ENCODE measurements at places on chromosomes 3 and 15. TPM values are rescaled to one million over a fixed set of nuclear protein-coding genes. Genes with fewer than 3 reads are reported as not detected.

DNA sequence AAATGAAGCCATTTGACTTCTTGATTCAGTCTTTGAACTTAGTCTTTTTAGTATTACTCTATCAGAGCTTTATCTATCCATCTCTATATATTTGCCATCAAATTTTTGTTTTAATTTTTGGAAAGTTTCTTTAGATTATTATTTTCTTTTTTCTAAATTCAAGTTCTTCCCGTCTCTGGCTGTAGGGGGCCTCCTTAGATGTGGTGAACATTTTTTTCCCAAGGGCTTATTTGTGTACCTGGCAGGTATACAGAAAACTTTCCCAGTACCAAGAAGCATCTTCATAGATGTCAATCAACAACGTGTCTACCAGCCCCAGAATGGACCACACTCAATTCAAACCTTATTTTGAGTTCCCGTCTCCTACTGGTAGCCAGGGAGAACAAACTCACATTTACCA is 486.8 kb upstream of the CNTN4 start:
- no peak for DNase-seq

- no peak for DNase-seq
Measured at GRCh38 chr3:63911509-63911872, 692 bp downstream of the SCAANT1 start.

GRCh38 chr3:21634112-21634511 is 116.9 kb downstream of the ZNF385D start:
- DNase-seq = no peak

NR2E3 gene
- total RNA-seq = 1.2 TPM

DNA sequence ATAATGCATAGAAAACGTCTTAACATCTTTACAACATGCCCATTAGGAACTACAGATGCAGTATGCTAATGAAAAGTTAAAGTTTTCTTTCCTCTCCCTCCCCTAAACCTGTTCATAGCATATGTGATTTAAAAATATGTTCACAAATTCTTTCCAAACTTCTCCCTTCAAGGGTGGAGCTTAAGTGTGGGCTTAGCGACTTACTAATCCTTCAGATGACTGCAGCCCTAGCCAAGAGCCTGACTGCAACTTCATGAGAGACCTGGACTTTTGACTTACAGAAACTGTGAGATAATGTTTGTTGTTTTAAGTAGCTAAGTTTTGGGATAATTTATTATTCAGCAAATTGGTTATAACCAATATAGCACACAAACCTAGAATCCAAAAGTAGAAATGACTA is 22.0 kb upstream of the ANXA2 start:
- DNase-seq = no peak

DNA sequence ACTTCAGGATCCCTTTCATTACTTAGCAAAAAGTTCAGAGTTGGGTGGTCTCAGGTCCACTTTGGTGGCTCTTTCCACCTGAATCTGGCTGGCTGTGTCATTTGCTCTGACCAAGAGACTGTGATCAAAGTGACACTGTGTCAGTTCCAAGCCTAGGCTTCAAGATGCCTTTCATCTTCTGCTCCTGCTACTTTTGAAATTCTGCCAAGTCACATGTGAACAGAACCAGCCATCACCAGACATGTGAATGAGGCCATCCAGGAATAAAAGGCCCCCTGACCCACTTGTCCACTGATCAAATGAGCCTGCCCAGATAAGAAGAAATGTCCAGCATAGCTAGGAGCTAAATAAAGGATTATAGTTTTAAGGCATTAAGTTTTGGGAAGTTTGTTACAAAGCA is 132.2 kb downstream of the OSBPL10 start:
- no peak for DNase-seq

DNA sequence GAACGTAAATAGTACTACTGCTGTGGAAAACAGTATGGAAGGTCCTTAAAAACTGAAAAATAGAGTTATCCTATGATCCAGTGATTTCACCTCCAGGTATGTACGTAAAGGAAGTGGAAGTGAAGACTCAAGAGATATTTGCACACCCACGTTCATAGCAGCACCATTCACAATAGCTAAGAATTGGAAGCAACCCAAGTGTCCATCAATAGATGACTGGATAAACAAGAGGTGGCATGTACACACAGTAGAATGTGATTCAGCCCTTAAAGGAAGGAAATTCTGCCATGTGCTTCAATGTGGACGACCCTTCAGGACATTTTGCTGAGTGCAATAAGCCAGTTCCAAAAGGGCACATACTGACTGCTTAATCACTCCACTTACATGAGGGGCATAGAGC is 188.3 kb downstream of the APBA2 start:
- DNase-seq = no peak

- DNase-seq = no peak
Measured at GRCh38 chr15:91849749-91850161, 3.8 kb upstream of the SLCO3A1 start.

DNA sequence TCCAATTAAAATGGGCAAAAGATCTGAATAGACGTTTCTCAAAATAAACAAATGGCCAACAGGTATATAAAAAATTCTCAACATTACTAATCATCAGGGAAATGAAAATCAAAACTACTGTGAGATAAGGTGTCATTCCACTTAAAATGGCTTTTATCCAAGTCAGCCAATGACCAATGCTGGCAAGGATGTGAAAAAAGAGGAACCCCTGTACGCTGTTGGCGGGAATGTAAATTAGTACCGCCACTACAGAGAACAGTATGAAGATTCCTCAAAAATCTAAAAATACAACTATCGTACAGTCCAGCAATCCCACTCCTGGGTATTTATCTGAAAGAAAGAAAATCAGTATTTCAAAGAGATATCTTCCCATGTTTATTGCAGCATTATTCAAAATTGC is 176.9 kb upstream of the STT3B start:
- DNase-seq = no peak

DNA sequence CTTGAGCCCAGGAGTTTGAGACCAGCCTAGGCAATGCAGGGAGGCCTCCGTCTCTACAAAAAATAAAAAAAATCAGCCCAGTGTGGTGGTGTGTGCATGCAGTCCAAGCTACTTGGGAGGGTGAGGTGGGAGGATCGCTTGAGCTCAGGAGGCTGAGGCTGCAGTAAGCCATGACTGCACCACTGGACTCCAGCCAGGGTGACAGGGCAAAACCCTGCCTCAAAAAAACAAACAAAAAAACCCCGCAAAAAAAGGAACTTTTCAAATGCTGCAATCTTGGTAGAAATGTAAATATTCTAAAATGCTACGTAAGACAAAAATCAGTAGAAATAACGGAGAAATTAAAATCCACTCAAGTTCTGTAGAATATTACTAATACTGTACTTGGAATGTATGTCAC is 108.1 kb upstream of the MELTF start:
- DNase-seq = no peak

DNA sequence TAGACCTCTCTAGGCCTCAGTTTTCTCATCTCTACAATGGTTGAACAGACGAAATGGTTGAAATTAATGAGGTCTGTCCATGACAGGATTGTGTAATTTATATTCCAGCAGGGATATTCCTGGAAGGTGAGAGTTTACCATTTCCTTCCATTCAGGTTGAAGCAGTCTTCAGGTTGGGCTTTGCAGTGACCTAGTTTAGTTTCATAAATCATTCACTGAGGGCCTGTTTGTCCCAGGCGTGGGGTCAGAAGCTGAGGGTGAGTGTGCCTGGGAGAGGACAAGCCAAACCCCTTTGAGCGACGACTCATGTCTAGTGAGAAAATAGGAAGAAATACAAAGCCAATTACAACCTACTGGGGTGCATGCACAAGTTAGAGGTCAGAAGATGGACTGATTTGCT is 57.2 kb upstream of the CACNA2D3 start:
- DNase-seq = no peak

DNA sequence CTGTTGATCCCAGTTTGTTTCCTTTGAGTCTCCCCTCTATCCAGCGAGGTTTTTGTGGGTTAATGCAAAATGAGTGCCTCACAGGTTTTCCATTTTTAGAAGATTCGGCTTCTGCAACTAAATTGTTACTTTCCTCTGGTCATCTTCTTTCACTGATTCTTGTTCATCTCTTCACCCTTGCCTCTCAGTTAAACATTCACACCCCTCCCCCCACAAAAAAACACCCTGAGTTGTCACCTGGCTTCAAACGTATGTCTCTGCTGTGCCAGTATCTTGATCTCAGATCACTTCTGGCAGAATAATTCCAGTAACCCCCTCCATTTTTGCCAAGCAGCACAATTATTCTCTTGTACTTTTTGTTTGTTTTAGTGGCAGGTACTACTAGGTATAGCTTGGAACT is 12.3 kb upstream of the CLDN16 start:
- no peak for DNase-seq

DNA sequence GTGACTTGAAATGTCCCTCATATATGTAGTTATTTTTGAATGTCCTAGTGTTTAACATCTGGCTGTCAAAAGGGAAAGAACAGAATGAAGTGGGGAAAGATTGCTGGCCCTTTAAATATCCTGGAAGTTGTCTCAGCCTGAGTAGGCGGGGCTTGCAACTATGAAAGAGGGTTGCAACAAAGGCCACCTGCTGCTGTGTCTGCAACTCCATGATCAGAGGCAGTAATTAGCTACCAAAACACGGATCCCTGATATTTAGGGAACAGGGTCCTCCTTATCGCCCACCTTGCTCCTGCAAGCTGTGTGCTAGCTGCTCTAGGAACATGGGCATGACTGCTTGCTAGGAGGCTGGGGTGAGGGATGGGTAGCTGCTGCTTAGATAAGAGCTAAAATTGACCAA is 100.2 kb upstream of the CFAP20DC start:
- no peak for DNase-seq

DNA sequence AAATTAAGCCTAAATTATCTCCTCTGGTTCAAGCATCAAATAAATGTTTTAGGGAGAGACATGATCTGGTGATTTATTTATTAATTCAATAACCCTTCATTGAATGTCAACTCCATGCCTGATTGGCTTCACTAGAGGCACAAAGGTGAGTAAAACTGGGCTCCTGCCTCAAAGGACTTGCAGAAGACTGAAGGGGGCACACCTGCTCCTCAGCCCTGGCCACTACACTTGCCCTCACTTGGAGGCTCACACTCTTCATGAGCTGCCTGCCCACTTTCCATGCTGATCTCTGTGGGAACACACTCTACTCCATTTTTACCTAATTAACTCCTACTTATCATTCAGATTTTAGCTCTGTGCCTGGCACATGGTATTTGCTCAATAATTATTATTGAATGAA is 84.4 kb upstream of the KCNMB2 start:
- no peak for DNase-seq

LRRC3B gene
- 0.23 TPM for total RNA-seq

GRCh38 chr15:79310985-79311900 is at the start of gene TMED3:
Gene TMED3, plus strand, starts transcription at chr15:79311112. Its CDS starts 138 bp downstream, at chr15:79311250.
- peak; percentile 70 for DNase-seq

CLCN2 gene
- 17.0 TPM for total RNA-seq

DNA sequence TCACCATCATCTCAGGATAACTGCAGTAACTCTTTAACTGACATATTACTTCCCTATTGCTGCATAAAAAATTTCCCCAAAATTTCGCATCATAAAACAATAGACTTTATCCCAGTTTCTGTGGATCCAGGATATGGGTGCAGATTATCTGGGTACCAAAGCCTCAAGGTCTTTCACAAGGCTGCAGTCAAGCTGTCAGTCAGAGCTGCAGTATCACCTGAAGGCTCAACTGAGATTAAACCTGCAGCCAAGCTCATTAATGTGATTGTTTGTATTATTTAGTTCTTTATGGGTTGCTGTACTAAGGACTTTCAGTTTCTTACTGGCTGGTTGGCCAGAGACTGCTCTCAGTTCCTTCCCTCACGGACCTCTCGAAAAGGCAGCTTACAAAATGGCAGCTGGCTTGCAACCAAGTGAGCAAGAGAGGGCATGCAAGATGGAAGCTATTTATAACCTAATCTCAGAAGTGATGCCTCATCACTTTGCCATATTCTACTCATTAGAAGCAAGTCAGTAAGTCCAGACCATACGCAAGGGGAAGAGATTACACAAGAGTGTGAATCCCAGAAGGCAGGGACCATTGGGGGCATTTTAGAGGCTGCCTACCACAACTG is 54.9 kb downstream of the DCUN1D1 start:
- DNase-seq = no peak

DNA sequence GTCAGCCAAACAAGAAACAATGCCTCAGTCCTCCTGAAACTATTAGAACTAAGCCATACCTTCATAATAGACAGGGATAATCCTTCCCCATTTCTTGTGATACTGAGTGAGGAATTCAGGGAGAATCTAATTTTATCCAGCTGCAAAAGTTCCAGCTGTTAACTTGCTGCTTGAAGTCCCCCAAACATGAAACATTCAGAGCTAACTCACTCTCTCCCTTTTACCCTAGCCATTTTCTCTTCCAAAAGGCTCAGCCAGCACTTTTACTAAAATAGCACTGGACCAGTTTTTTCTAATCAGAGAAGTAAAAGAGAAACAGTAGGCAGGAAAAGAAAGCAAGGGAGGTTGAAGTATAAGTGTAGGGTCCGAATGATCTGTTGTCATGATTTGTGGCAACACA is 268.1 kb downstream of the TAFA4 start:
- DNase-seq = no peak

HIGD2B gene
- not detected for total RNA-seq

RHOV gene
- total RNA-seq = 3.4 TPM

AGTR1 gene
- total RNA-seq = 0.34 TPM

DNA sequence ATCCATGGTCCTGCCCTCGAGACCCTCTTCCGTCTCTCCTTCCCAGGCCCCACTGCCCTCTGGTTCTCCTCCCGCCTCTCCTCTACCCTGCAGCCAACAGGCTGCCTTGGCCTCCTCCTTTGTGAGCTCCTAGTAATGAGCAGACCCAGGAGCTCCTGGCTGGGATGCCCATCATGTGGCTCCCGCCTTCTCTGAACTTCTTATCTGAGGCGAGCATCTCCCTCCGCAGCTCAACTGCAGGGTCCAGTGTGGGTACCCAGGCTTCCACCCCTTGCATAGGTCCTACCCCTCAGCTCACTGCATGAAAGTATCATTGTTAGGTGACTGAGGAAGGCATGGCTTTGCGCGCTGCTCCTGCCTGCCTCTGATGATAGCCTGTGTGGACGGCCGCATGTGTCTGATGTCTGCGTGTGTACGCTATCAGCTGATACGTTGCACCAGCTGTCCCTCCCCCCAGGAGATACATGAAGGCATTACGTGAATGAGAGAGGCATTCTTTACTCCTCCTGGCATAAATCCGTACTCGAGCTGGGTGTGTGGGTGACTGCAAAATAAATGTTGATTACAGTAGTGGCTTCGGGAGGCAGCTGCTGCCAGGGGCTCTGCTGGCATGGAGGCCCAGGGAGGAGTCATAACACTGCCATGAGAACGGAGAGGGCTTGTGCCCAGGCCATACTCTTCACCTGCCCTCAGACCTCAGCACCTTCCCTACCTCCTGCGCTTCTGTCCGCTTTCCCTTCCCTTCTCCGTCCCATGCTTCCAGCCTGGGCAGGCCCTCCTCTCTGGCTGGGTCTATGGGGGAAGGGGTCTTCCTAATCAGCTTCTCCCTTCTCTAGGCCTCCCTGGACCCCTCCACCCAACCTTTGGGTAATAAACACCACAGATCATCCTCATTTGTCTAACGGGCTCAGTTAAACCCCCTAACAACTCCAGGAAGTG is 48.8 kb downstream of the ZNF710 start:
- DNase-seq = no peak

UTS2B gene
- 0.90 TPM for total RNA-seq

GRCh38 chr15:58096529-58097084 is 31.1 kb upstream of the ALDH1A2 start:
- no peak for DNase-seq

GRCh38 chr15:26087395-26087794 is 224.3 kb upstream of the ATP10A start:
- no peak for DNase-seq

CCDC39 gene
- total RNA-seq = not detected

- no peak for DNase-seq
Measured at GRCh38 chr3:57556459-57557084, 498 bp downstream of the PDE12 start.

GRCh38 chr3:140189976-140190375 is 255.0 kb downstream of the CLSTN2 start:
- DNase-seq = no peak

Measured in mesothelial cell of epicardium (in vitro differentiated cells).